ENCODE measurements at places on chromosomes 7 and 10.

GRCh38 chr10:3248526-3249306, 76.1 kb upstream of the PITRM1 start:
- DNase-seq, result no peak

DNA sequence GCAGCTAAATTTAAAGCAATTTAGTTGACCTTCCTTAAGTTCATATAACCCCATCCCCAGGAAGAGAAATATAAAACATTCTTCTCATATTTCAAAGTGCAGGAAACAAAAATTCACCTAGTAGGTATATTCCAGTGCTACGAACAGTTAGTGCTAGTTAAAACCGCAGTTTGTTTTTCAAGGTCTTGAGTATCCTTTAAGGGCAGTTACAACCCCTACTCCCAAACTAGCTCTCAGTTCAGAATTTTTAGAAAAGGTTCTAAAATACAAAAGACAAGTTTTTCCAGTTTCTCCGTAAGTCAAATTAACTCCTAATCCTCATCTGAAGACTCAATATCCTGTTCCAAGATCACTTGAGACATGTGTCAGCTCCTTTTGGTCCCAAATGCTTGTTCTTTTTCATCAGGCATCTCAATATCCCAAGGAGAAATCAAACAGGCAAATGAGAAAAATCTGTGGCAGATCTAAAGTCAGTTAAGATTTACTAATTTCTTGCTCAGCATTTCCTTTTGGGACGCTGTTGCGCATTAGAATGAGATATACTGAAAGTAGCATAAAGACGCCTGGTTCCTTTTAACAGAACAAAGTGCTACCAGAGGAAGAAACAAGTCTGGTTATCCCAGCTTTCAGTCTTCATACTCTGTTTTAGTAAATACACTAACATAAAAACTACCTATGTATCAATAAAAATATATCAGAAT, 51.8 kb downstream of the ARHGAP12 start:
- DNase-seq, result no peak

DNA sequence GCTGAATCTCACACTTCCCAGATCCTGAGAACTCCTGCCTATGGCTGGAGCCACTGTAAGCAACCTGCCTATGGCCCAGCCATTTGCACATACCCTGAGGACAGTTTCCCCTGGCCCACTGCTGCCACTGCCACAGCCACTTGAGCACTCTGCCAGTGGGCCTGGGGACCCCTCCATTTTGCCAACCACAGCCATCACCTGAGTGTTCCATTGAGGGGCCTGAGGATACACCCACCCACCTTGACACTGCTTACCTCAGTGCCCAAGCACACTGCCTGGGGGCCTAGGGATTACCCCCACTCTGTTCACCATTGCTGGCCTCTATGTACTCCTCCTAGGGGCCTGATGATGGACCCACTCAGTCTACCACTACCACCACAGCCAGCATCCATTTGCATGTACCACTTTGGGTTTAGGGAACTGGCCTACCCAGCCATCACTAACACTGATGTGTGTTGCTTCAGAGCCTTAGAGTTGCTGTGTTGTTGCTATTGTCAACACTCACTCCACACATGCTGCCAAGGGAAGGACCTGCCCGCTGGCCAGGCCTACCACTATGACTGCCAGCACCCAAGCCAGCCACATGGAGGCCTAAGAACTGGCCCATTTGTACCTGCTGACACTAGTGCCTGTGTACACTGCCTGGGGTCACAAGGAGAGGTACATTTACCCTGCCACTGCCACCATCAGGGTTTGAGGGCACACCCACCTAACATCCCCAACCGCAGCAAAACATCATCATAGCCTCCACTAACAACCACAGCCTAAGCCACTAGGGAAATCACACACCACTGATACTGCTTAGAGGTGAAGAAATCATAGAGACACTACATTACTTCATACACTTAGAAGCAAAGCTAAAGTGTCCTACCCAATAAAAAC, 45.9 kb upstream of the ANTXRL start:
- DNase-seq, result no peak

- no peak for DNase-seq
Observed at GRCh38 chr7:98186452-98187137, 24.6 kb upstream of the BHLHA15 start.

DNA sequence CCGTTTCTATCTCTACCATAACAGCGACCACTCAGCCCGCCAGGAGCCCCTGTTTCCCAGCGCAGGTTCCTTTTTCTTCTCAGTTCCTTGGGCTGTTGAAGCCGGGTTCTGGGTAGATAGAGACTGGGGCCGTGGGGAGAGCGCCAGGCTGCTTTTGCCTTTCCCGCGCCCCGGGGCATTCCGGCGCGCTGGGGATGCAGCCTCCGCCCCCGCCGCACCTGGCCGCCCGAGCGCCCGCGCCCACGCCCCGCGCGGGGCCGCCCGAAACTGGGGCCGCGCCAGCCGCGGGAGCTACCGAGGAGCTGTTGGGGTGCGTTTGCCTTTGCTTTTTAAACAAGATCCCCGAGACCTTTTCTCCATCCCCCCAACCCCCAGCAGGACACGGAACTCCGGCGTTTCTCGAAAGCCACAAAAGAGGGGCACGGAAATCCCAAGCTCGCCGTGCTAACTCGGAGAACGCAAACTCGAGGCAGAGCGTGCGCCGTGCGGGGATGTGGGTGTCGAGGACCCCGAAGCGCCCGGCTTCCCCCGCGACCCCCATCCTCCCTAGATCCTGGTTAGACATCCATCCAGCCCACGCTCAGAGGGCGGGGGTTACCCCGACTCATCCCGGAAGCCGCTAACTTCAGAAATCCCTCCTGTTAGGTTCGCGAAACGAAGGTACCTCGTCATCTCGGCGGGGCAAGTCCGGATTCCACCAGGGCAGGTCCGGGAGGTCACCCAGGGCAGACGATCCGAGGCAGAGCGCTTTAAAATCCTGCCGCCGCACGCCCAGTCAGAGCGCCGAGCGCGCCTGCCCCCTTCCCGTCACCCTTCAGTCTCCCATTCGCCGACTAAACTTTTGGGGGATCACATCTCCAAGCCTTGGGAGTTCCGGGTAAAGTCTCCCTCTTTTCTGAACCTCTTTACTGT, 1.0 kb downstream of the GRM8 start:
- DNase-seq, result peak; percentile 19

- no peak for DNase-seq
Observed at GRCh38 chr10:98251399-98251798, 16.6 kb downstream of the LOXL4 start.

DNA sequence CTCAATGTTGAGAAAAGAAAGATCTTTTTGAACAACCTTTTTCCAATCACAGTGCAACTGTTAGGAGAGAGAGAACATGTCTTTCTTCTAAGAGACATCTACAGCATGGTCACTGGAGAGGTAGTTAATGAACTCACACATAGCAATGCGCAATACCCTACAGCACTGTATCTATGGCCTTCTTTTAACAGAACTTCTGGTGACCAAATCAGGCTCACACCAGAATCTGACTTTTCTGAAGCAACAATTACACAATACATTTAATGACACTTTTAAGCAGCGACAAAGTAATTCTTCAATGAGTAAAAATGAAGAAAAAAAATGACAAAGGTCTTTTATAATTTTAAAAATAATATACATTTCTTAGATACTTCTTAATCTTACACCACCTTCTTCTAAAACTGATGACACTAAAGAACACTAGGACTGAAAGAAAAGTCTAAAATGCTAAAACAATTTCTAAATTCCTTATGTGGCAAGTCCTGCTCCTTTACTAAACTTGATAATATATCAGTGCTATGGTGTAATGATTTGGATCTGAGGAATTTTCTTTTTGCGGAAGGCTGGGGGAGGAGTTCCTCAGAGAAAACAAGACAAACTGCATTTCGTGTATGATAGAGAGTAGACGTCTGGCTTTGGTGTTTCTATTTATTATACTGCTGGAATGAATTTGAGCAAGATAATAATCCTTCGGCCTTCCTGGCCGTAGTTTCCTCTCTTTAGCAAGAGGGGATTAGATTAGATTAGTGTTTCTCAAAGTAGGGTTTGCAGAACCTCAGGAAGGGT, 166.3 kb downstream of the ZNF438 start:
- no peak for DNase-seq

- DNase-seq, result no peak
Observed at GRCh38 chr7:145183069-145183468, 347.2 kb upstream of the TPK1 start.

GRCh38 chr7:69922026-69922803, 323.9 kb downstream of the AUTS2 start:
- DNase-seq, result no peak

GRCh38 chr10:35462491-35462934, 126.2 kb downstream of the CCNY start:
- DNase-seq, result no peak

DNA sequence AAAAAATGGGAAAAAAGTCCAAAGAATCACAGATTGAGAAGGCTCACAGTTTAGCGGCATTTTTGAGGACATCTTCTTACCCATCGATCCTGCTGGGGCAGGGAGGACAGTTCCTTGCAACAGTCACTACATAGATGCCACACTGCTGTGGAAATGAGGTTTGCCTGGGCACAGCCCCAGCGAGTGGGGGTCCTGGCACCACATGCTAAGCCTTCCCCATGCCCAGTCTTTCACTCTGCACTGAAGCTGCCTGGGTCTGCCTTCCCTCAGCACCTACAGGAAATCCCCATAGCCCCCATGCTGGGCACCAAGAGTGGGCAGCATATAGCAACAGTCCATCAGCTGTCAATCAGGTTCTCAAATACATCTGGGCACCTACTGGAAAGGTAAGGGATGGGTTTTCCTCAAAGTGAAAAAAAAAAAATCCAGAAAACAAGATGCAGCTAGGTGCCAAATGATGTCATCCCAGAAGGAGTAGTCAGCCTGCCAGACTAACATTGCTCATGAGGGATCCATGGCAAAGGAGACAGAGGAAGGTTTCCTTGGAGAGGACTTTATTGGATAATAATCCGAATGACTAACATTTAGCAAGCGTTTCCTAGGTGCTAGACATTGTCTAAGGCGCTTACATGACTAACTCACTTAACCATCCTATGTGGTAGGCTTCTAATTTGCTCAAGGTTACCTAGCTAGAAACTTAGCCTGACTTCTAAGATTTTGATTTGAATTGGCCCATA, 125.7 kb upstream of the CXCL12 start:
- no peak for DNase-seq

DNA sequence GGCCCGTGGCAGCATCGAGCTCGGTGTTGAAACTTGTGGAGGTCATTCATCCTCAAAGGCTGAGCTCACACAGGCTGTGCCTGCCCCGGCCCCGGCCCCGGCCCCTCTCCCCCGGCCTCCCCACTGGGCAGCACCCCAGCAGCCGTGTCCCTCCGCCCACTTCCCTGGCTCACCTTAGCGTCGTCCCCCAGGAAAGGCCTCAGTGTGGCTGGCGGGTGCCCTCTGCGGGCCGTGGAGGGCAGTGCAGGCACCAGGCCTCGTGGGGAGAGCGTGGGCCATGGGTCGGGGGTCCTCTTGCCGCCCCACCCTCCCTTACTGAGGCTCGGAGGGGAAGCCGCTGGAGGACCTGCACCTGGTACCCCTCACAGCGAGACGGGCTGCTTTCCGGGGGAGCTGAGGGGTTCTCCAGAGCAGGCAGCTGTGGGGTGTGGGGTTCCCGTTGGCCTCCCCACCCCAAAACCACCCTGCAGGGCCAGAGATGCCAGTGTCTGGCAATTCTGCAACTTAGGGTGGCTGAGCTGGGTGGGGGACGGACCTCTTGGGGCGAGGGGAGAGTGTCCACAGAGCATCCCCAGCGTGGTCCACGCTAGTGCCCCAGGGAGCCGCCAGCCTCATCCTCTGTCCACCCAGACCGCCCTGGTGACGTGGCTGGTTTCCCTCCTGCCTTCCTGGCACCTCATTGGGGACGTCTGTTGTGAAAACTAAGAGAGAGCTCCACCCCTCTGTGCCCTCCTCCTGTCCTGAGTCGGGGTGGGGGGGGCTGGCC, 44.2 kb upstream of the DPYSL4 start:
- peak; percentile 55 for DNase-seq

DNA sequence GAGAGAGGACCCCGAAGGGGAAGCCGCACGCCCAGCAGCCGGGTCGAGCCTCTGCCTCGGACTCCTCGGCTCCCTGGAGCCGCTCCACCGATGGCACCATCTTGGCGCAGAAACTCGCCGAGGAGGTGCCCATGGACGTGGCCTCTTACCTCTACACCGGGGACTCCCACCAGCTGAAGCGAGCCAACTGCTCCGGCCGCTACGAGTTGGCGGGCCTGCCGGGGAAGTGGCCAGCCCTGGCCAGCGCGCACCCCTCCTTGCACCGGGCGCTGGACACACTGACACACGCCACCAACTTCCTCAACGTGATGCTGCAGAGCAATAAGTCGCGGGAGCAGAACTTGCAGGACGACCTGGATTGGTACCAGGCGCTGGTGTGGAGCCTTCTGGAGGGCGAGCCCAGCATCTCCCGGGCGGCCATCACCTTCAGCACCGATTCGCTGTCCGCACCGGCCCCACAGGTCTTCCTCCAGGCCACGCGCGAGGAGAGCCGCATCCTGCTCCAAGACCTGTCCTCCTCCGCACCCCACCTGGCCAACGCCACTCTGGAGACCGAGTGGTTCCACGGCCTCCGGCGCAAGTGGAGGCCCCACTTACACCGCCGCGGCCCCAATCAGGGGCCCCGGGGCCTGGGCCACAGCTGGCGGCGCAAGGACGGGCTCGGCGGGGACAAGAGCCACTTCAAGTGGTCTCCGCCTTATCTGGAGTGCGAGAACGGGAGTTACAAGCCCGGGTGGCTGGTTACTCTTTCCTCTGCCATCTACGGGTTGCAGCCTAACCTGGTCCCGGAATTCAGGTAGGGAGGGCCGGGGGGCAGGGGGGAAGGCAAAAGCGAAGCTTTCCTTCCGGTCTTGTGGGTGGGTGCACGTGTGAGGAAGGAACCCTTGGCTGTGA, 973 bp downstream of the GPR158 start:
- DNase-seq, result no peak

DNA sequence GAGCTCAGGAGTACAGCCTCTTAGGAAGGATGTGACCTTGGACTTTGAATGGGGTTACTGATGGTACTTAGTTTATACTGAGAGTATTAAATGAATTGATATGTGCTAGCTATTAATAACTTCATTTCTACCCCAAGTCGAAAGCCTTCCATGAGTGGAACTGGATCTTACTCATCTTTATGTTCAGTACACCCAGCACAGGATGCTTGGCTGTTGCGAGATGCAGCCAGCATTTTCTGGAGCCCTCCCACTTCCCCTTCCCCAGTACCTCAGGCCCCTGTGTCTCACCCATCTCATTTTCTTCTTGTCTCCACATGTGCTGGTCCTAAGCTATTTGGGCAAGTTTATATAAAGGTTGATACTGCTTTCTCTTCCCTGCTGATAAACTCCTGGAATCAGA, 7.2 kb downstream of the UPP1 start:
- no peak for DNase-seq

- no peak for DNase-seq
Observed at GRCh38 chr10:59129867-59130266, 46.6 kb upstream of the PHYHIPL start.

DNA sequence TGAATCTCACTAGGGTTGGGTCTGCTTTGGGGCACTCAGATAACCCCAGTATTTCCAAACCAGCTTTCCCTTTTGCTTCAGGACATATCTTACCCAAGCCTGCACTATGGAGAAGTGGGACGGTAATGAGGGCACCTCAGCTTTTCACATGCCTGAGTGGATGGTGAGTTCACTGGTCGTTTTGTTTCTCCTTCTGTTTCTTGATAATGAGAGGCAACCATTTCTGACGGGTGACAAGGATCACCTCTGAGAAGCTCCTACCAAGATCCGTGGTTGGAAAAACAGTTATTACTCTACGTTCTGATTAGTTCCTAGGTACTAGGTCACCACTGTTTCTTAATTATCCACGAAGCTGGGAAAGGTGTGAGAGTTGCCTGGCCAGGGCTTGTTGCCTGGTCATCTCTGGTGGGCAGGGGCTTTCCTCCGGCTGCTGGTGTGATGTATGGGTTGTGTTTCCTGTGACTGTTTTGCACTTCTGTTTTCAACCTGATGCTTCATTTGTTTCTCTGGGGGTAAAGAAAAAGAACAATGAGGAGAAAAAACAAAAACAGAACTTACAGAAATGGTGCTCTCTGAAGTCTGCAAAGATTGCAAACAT, 65.7 kb upstream of the STRIP2 start:
- DNase-seq, result no peak

Data from CD4-positive, alpha-beta memory T cell (primary cell).